B cell (primary cell): ENCODE measurements at places on chromosomes 2 and 18. TPM values are rescaled to one million over a fixed set of nuclear protein-coding genes. Genes with fewer than 3 reads are reported as not detected.

DNA sequence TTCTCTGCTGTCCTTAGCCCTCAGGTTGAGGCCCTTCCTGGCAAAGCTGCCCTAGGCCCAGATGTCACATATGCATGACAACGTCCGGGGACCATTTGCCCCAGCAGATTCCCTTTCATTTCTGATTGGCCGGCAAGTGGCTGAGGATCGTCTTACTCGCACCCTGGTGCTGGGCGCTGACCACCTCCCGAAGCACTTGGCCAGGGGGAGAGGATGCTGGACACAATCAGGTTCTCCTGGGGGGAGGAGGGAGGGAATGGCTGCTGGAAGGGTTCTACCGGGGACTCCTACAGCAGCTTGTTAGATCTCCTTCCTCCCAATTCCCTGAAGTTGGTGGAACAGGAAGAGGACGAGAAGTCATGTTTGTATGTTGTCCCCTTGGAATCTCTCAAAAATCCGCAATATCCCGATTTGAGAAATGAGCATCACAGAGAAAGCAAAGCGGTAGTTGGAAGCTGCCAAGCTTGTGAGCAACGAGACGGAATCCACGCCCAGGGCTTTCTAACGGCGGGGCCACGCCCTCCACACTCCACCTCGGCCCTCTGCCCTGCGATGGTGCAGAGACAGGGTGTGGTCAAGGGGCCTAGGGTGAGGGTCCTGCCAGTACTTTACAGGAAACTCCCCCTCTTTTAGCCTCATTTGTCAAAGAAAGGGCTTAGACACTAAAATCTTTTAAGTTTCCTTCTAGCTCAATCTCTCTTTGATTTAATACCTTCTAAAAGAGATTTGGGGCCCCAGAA, 61.8 kb upstream of the YWHAQ start:
- DNase-seq: no peak

DNA sequence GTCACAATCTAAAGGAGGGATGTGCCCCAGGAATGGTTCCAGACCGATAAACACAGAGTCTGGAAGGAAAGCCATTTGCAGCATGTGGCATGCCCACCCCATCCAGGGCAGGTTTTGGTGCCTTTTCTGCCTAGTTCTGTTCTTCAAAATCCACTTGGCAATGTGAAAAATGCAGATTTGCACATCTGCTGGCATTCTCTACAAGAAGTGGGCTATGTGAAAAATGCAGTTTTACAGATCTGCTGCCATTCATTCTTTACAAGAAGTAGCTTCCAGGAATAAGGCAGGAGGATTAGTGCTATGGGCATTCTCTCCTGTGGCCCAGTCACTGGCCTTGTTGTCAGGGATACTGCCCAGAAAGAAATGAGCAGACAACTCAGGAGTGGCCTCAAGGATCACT, 68.1 kb downstream of the C1D start:
- no peak for DNase-seq

DNA sequence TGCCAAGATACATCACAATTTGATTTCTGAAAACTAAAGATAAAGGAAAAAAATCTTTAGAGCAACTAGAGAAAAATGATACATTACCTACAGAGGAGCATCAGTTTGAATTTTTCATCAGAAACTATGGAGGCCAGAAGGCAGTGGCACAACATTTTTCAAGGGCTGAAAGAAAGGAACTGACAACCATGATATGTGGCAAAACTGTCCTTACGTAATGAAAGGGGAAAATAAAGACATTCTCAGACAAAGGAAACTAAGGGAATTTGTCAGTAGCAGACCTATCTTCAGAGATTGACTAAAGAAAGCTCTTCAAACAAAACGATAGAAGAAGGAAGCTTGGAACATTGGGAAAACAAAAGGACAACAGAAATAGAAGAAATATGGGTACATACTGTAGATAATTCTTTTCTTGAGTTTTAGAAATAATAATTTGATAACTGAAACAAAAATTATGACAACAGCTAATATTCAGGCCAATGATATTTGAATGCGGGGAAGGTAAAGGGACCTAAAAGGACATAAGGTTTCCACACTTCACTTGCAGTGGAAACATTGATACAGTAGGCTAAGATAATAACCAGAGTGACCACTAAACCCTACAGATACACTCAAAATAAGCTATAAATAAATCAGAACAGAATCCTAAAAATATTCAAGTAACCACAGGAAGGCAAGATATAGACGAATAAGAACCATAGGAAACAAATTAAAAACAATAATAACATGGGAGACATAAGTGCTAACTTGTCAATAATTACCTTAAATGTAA, 70.0 kb upstream of the NPAS2 start:
- DNase-seq: no peak

DNA sequence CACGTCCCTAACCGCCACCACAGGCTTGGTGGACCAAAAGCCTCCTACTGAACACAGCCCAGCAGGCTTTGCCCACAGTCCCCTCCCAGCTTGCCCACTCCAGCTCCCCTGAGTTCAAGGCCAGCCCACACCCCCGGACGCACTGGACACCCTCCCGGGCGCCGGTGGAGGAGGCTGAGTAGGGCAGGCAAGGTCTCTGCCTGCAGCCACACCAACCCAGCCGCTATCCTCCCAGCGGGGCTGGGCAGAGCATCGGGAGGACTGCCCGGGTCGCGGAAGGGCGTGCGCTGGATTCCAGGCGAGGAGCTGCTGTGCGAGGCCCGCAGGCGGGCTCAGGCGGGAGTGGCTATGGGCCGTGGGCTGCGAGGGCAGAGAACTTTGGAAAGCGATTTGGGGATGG, 49.5 kb downstream of the PLEKHB2 start:
- no peak for DNase-seq

GRCh38 chr18:3857544-3857943, 407.6 kb downstream of the TGIF1 start:
- DNase-seq: no peak

GRCh38 chr2:139098961-139099360, 318.8 kb upstream of the NXPH2 start:
- DNase-seq: no peak

PIGN gene
- total RNA-seq: 37.3 and 43.8 TPM in 2 replicates

DNA sequence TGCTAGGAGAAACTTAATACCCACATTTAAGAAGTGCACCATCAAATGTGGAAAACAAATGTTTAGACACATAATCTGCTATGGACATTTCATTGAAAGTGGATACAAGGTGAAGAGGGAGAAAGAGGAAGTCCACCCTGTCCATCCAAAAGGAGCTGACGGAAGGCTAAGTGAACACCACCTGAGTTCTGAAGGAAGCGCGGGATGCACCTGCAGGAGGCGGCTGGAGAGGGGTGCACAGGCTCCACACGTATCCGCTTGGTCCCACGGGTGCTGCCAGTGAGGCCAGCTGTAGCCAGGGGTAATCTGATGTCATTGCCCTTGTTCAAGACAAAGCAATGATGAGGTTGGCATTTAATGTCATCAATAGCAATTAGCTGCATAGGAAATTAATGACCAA, 75.9 kb upstream of the TMEM18 start:
- no peak for DNase-seq

NOSTRIN gene
- total RNA-seq: not detected in 2 replicates

- peak; percentile 25 for DNase-seq
Observed at GRCh38 chr18:47754311-47755101, 176.0 kb downstream of the SMAD2 start.

WDCP gene
- total RNA-seq: 21.6 and 22.3 TPM in 2 replicates

DCDC2C gene
- total RNA-seq: not detected in 2 replicates

- no peak for DNase-seq
Observed at GRCh38 chr2:177221970-177222369, 9.4 kb downstream of the HNRNPA3 start.

ATRAID gene
- total RNA-seq: 88.8 and 89.9 TPM in 2 replicates

DNA sequence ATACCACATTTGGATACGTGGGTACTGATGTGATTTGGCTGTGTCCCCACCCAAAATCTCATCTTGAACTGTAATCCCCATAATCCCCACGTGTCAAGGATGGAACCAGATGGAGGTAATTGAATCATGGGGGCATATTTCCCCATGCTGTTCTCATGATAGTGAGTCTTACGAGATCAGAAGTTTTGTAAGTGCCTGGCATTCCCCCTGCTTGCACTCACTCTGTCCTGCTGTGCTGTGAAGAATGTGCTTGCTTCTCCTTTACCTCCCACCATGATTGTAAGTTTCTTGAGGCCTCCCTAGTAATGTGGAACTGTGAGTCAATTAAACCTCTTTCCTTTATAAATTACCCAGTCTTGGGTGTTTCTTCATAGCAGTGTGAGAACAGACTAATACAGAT, 70.3 kb downstream of the CHST9 start:
- no peak for DNase-seq

- no peak for DNase-seq
Observed at GRCh38 chr2:225353579-225354085, 45.9 kb upstream of the NYAP2 start.

GRCh38 chr18:50610349-50610748, 50.5 kb downstream of the MAPK4 start:
- DNase-seq: no peak

GNLY gene
- 4.2 and 4.3 TPM in 2 replicates for total RNA-seq

- no peak for DNase-seq
Observed at GRCh38 chr2:237566401-237567235, at the start of gene PRLH. Gene PRLH (plus strand): TSS chr2:237566574. CDS start chr2:237566574, 0 bp downstream.

DNA sequence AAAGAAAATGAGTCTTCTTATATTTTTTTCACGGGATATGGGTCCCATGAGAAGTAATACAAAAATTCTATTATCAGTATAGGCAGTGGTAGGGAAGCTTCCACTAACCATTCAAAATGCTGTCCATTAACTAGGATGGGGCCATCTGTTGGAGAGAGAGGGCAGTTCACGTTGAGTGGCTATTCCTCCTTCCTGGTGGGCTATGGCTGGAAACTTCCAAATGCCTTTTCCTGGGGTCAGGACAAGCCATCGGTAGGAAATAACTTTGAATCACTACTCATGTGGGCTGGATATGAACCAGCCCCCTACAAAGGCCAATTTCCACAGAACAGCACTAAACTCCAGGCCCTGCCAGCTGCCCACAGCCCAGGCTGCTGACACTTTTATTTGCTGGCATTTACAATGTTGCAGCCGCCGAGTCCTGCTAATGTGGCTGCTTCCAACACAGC, 156.1 kb upstream of the HNRNPA3 start:
- no peak for DNase-seq

KCNG2 gene
- total RNA-seq: not detected in 2 replicates

GRCh38 chr2:130891966-130892365, 55.3 kb downstream of the ARHGEF4 start:
- DNase-seq: no peak

DNA sequence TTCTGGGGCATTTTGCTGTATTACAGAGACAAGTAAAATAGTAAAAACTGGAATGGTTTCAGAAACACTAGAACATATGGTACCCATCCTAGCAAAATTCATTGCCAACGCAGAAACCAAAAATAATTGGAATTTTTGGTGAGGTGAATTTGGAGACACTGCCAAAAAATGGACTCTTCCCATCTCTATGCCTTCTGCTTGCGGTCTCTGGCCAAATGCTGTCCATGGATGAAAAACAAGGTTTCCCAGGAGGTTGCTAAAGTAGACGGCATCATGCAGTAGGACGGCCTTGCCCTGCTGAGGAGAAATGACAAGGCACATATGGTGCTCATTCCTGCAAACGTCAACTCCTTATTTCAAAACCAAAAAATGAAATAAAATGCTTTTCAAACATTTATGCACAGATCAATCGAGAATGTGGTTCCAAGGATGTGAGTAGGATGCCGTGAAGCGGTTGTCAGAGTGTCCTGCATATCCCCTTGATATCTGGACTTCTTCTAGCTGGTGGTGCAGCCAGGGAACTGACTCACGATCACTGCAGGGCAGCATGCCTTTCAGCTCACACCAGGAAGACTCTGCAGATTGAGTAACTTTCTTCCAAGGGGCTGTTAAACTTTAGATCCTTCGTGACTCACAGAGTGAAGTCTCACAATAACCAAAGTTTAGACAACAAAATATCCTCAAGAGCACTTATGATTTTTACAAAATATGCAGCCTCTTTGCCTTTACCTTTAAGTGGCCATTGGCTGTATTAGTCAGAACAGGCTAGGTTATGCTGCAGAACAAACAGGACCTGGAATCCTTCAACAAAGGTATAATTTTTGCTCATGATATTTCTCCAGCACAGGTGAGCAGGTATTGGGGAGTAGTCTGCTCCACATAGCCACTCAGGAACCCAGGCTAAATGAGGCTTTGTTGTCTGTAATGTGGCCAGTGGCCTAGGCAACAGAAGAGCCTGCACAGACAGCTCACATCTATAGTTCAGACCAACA, 149.4 kb upstream of the NDUFV2 start:
- no peak for DNase-seq

PLB1 gene
- 0.25 and 1.3 TPM in 2 replicates for total RNA-seq

CDCA7 gene
- total RNA-seq: 2.6 and 3.2 TPM in 2 replicates
